ENCODE measurements at places on chromosomes 1 and 21.

GRCh38 chr1:53049574-53049967 lies 12.4 kb upstream of the PODN start:
- DNase-seq = no peak

- DNase-seq = no peak
These were observed 21.4 kb downstream of the MYBPH start for GRCh38 chr1:203153989-203154821.

DNA sequence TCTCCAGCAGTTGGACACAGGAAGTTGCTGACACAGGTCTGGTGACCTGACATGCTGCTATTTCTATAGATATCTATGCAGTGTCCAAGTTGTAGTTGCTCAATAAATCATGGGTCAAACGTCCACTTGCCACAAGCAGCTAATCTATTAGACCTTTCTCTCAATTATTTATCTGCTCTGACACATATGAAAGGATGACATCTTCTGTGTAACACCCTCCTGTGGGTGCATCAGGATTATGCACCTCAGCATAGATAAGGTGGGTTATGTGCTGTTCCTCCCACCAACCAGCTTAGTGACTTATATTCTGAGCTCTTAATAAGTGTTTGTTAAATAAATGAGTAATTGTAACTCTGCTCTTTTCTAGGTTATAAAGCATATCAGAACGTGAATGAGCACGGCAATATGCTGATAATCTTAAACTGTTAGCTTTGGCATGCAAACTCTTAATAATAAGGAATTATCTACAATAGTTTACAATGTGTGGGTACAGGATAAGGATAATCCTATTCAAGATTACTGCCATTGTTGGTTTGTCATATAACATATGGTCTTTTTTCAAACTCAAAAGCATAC lies 90.7 kb upstream of the GCLM start:
- no peak for DNase-seq

- no peak for DNase-seq
These were observed 153.4 kb downstream of the ZC3H11B start for GRCh38 chr1:219459351-219460080.

All from T follicular helper cell (primary cell).